Hippocampal formation (tissue), 2 donors: ENCODE measurements at places on chromosomes 2 and 18.
A peak's percentile ranks its signal among the peaks of the same experiment; 100 is the strongest.

GRCh38 chr2:108927936-108928659 lies 60.9 kb downstream of the EDAR start:
- peak; percentile 48 for DNase-seq

DNA sequence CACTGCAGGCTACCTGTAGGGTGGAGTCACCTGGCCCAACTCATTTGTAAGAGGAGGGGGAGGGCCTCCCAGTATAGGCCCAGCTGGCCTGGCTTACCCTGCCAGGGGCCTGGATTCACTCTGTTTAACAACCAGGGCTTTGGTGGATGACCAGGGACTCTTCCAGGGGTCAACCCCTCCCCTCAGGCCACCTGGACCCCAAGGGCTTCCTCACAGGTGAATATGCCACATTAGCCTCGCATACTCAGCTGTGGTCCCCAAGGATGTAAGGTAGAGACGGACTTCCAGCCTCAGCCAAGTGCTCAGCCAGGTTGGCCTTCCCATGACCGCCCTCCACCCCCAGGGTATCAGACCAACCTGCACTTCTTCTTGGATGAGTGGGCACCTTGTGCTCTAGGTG lies 8.8 kb upstream of the SH3RF3 start:
- DNase-seq, result no peak

- no peak for DNase-seq
These were observed 95.3 kb upstream of the CAVIN2 start for GRCh38 chr2:191942090-191942738.

GRCh38 chr2:63525905-63526304 lies 62.4 kb downstream of the WDPCP start:
- DNase-seq, result no peak

- DNase-seq, result no peak
These were observed 187.1 kb downstream of the MYCN start for GRCh38 chr2:16127276-16127940.

DNA sequence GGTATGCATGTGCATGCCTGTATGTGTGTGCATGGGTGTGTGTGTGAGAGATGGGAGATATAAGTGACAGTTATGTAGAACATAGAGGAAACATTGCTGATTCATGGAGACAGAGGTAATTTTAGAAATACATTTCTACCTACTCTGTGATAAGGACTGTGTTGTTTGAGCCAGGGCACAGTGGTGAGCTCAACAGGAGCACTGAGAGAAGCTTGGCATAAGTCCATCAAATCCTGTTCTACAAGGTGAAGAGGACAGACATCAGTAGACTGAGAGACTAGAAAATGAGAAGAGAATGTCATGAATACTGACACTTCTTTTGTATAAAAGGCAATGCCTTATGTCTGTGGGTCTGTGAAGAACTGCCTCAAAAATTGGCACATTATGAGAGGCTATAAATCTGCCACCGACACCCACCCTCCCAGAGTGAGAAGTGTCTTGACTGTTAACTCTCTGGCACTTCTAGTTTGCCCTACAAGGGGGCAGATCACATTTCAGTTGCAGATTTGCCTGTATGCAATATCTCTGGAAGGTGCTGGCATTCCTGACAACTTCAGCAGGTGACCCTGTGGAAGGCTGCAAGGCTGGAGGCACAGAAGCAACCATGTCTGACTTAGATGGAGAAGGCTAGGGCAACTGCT lies 962.3 kb upstream of the NRXN1 start:
- DNase-seq, result no peak

GRCh38 chr18:21241301-21242048 lies 557 bp upstream of the GREB1L start:
- peak; percentile 20 for DNase-seq

- DNase-seq, result no peak
These were observed 79.9 kb upstream of the TGFA start for GRCh38 chr2:70633508-70633907.

DNA sequence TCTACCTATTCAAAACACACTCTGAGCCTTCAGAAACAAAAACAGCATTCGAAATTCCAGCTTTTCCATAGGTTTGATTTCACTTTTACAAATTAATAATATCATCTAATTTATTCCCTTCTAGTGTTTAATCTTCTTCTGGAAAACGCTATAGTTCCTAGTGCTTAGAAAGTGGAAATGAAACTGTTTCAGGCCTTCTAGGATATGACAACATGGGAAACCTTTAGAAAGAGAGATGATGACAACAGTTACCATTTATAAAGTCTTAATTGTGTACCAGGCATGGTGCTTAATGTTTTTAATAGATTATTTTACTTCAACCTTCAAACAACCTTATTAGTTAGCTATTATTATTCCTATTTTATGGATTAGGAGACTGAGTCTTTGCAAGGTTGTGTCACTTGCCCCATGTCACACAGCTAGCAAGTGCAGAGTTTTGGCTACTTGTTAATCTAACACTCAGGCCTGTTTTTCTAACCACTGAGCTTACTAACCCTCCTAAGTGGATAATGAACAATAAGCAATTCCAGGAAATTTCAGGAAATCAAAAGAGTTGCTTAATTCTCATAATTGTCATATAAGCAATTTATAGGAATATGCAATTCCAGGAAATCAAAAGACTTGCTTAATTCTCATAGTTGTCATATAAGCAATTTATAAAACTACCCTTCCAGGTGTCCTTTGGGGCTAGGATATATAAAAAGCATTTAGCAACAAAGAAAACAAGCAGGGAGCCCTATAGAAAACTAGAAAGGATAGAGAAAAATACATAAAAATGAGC lies 206.0 kb downstream of the ZNF521 start:
- DNase-seq, result no peak

GRCh38 chr2:70922235-70923234 lies 13.2 kb upstream of the ATP6V1B1 start:
- DNase-seq, result no peak

DNA sequence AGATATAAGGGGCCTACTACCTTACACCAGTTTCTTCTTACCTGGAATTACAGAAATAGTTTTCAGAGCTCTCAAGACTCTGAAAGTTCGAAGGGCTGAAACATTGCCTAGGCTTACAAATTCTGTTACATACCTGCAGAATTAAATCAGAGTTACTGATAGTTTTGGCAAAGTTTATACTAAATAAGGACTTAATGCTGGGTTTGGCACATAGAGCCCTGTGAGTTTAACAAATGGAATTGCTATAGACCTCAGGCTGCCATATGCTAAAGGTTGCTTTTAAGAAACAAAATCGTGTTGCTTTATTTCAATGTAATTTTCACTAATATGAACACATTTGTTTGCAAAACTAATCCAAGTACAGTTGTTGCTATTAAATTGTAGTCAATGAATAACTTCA lies 40.1 kb downstream of the SCN3A start:
- no peak for DNase-seq

- DNase-seq, result no peak
These were observed at the start of gene TUBA4B for GRCh38 chr2:219252900-219253752. TUBA4B (plus strand) TSS chr2:219253243; CDS start chr2:219253408, 165 bp downstream.

- DNase-seq, result no peak
These were observed 166.6 kb downstream of the PMAIP1 start for GRCh38 chr18:60066219-60066975.

GRCh38 chr2:28568533-28568932 lies 72.7 kb downstream of the PLB1 start:
- DNase-seq, result no peak

- no peak for DNase-seq
These were observed 49.2 kb upstream of the FRZB start for GRCh38 chr2:182915369-182916326.

- no peak for DNase-seq
These were observed 91.8 kb upstream of the KLF7 start for GRCh38 chr2:207257251-207258250.

DNA sequence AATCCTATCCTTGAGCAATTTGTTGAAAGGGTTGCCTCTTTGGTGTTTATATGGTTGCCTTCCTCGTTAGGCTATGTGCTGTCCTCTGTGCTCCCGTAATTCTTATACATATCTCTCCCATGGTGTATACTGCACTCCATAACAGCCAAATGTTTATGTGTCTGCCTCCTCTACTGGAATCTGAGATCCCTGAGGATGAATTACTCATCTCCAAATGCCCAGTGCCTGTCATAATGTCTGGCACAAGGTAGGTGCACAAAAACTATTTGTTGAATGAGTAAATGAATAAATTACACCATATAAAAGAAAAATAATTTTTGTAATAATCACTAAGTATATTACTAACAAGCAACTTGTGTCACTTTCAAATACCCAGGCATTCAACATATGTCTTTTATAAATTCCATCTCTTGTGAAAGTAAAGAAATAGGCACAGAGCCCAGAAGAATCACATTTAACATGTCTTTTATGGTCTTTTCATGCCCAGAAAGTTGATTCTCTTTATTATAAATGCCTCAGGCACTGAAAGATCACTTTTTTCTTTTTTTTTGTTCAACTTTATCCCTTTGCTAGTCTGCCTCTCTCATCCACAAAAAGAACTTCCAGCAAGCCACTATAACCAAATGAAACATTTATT lies 164.9 kb downstream of the CCDC148 start:
- DNase-seq, result no peak

- DNase-seq, result no peak
These were observed 68.0 kb upstream of the CRIM1 start for GRCh38 chr2:36287363-36288275.

DNA sequence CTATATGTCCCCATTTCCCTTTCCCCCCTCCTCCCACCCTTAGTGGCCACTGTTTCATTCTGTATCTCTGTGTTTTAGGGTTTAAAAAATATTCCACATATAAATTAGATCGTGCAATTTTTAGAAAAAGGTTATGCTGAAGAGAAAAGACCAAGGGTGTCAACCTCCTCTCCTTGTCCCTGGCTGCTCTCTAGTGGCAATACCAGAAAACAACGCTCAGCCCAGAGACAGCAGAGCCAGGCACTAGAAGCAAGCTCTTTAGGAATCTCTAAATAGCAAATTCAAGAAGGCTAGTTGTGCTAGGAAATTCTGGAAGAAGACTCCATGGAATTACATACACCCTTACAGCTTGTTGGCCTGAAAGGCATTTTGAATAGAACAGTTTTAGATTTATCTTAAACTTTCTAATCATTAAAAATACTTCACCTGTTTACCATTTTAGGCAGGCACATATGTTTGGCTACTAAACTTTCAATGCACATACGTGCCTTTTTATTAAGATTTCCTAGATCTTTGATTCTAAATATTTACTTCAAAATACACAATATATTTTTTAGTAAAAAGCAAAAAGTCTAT lies 35.1 kb upstream of the RASGRP3 start:
- DNase-seq, result peak; percentile 92

- DNase-seq, result peak; percentile 11
These were observed 18.4 kb upstream of the YES1 start for GRCh38 chr18:830315-830901.
